ENCODE measurements at places on chromosomes 1 and 21. TPM values are rescaled to one million over a fixed set of nuclear protein-coding genes. Genes with fewer than 3 reads are reported as not detected.

The NGF gene
- total RNA-seq, result not detected

The CR2 gene
- 1.2 TPM for total RNA-seq

The SHISAL2A gene
- total RNA-seq, result 28.4 TPM

GRCh38 chr1:175824079-175824478 lies 80.7 kb upstream of the TNR start:
- no peaks in the 10 kb centered on the region for H3K27me3 ChIP-seq
- no peaks in the 10 kb centered on the region for H3K36me3 ChIP-seq
- H3K27ac ChIP-seq, result no peak overlapping the region
- H3K4me3 ChIP-seq, result no peak overlapping the region
- DNase-seq, result no peak

DNA sequence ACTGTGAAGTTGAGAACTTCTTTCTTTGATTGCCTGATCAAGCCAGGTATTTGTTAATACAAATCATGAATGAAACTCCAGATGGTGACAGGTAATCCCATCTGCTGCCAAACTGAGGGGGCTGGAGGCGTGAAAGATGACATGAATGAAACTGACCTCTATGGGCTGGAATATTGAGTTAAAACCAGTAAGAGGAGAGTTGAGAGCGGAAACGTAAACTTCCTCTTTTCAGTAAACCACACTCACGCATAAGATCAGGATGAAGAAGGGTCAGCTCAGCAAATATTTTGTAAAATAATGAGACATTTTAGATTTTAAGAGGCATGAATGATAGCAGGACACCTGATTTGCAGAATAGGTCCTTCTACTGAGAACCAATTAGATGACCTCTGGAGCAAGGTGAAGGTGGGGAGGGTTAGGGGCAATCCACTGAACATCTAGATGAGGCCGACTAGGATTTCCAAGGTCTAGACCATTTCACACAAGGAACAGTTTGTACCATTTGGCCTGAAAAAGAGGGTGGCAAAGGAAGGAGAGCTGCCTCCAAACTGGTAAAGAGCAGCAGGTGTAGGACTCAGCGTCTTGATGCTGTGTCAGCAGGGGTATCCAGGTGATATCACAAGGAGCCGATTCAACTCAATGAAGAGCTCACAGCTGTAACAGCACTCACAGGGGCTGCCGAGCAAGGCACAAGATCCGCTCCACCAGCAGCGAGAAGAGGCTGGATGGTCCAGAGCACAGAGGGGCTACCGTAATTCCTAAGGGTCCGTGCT lies 132.6 kb downstream of the NTPCR start:
- H3K4me1 ChIP-seq, result no peaks in the 10 kb centered on the region
- DNase-seq, result no peak
- H3K27ac ChIP-seq, result no peak overlapping the region
- H3K4me3 ChIP-seq, result no peak overlapping the region
- peaks cover 4% of the 10 kb centered on the region for H3K36me3 ChIP-seq
- H3K27me3 ChIP-seq, result no peaks in the 10 kb centered on the region

GRCh38 chr1:93519199-93519829 lies 71.4 kb downstream of the FNBP1L start:
- H3K27me3 ChIP-seq, result no peaks in the 10 kb centered on the region
- DNase-seq, result no peak
- H3K4me1 ChIP-seq, result no peaks in the 10 kb centered on the region
- no peaks in the 10 kb centered on the region for H3K36me3 ChIP-seq
- no peak overlapping the region for H3K4me3 ChIP-seq
